Activated CD4-positive, alpha-beta T cell treated with anti-CD3 and anti-CD28 coated beads, Interleukin-2, Interleukin-4, amounts not matched to agents 100 ng/mL and 50 ng/mL, durations not matched to agents 16 hours and 8 hours (primary cell): ENCODE measurements at places on chromosomes 11 and 22.

DNA sequence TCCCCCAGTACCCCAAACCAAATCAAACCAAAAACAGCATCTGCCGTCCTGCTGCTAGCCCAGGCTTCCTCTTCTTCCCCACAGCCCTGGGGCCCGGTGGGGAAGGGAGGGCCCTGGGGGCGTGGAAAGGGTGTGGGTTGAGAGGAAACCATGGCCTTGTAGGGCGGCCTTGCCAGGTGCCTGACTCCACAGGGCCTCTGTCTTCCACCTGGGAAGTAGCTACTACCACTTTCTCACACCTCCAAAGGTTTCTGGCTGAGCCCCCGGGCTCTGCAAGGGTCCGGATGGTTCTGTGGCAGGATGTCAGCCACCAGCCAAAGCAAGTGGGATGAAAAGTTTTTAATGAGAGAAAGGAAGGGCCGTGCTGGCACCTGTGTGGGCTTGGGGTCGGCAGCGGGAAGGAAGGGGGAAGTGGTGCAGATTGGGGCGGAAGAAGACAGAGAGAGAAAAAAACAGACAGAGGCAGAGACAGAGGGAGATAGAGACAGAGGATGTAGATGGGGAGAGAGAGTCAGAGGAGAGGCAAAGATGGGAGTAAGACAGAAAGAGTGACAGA lies 10.5 kb downstream of the TPST2 start:
- DNase-seq: peak; percentile 39

DNA sequence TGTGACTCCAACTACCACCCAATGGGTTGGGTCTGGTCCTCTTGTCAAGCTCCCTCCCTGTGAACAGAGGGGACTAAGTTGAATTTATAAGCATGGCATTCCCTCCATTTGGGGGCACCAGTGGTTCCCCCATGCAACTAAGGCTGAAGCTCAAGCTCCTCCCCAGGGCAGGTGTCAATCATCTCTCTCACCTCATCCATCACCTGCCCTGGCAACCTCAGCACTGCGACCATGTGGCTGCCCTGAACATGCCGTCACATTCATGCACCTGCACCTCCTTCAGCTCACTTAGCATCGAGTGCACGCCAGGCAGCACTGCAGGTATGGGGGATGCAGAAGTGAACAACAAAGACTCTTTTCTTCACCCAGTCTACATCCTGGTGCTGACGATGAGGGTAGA lies 799.3 kb downstream of the TBC1D22A start:
- DNase-seq: no peak

DNA sequence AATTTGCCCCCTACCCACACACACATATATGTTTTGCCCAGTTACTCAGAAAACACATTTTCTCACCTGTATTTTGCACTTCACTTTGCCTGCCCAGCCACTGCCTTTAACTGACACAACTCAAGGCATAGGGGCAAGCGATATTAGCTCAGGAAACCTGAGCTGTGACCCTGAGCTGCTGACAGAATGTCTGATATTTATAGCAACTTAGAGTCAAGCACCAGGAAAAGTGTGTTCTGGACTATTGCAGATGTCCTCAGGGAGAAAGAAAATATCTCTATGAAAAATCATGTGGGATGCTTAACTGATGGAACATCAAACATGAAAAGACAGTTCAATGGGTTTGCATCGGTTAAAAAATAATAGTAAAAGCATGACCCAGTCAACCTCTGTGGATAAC lies 63.9 kb upstream of the SLC35C1 start:
- DNase-seq: no peak

GRCh38 chr11:21427726-21428125 lies 758.3 kb downstream of the NELL1 start:
- no peak for DNase-seq

- no peak for DNase-seq
These were observed 42.0 kb downstream of the CECR2 start for GRCh38 chr22:17411213-17411612.

DNA sequence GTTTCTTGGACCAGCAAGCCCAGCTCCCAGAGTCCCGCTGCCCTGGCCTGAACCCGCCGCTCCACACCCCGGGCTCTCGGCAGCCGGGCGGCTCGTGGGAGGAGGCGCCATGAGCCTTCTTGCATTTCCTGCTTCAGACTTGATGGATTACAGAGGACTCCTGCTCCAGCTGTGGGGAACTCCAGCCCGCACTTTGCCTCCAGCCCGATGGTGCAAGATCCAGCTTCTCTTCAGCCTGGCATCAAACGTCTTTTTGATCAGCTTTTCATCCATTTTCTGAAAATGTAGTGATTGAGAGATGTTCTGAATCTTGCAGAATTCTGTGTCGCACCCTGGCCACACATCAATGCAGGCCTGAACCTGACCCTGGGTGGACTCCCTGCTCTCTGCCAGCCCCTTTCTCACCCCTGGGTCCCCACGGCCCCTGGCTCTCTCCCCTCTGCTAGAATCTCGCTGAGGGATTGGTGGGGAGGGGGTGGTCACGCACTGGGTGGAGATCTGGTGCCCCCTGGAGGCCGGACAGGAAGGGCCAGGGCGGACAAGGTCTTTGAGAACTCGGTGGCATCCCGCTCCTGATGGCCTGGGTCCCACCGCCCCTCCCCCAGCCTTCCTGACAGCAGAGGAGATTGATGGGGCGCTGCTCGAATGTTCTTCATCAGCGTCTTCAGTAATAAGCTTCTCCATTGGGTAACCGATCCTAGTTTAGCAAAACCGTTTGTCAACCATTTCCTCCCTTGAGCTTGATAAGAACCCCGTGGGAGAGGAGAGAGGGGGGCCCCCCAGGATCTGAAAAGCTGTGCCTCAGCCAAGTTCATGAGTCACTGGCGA lies 12.1 kb upstream of the NFAM1 start:
- peak; percentile 72 for DNase-seq

GRCh38 chr11:114392735-114393667 lies 7.3 kb downstream of the C11orf71 start:
- DNase-seq: no peak

- no peak for DNase-seq
These were observed 1.1 kb upstream of the NECTIN1 start for GRCh38 chr11:119729951-119730613.

- DNase-seq: no peak
These were observed 23.0 kb upstream of the ME3 start for GRCh38 chr11:86695373-86695772.

DNA sequence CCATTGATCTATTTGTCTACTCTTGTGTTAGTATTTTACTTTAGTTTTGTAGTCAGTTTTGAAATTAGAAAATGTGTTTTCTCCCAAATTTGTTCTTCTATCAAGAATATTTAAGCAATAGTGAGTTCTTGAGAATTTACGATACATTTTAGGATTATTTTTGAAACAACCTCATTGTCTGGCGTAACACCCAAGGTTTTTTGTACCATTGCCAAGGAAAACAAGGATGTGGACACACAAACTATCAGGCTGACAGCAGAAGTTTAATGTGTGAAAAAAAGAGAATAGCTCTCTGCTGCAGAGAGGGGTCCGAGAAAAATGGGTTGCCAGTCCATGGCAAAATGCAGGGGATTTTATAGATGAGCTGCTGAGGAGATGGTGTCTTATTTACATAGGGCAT lies 865.1 kb upstream of the CNTN5 start:
- DNase-seq: no peak

GRCh38 chr22:37419969-37420685 lies 7.2 kb downstream of the ELFN2 start:
- DNase-seq: peak; percentile 43

GRCh38 chr11:73240190-73240781 lies 22.2 kb downstream of the P2RY2 start:
- DNase-seq: no peak

- no peak for DNase-seq
These were observed 30.2 kb downstream of the MRTFA start for GRCh38 chr22:40606306-40606705.

GRCh38 chr11:2881981-2882375 lies 3.6 kb downstream of the CDKN1C start:
- no peak for DNase-seq

GRCh38 chr11:107864591-107864990 lies 6.0 kb upstream of the SLC35F2 start:
- DNase-seq: no peak

DNA sequence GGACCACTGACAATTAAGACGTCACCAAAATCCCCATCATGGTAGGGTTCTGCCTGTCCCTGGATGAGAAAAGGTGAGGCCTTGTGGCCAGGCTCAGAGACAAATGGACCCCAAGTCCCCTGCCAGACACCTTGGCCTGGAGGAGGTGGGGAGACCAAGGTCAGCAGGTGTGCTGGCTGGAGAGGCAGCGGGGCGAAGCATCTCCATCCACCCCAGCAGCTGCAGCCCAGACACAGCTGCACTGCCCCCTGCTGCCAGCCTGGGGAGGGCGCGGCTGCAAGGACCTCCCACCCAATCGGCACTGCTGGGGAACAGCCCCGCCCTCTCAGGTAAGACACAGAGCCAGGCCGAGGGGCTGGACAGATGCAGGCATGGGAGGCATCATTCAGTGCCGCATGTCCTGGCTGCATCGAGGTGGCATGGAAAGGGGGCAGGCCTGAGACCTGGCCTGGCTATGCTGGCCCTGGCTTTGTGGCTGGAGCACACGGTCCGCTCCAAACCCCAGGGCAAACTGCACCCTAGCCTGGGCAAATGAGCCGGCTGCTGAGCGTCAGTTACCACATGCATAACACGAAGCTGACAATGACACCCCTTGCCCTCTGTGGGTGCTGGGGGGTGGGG lies 12.2 kb upstream of the MFNG start:
- DNase-seq: peak; percentile 58

DNA sequence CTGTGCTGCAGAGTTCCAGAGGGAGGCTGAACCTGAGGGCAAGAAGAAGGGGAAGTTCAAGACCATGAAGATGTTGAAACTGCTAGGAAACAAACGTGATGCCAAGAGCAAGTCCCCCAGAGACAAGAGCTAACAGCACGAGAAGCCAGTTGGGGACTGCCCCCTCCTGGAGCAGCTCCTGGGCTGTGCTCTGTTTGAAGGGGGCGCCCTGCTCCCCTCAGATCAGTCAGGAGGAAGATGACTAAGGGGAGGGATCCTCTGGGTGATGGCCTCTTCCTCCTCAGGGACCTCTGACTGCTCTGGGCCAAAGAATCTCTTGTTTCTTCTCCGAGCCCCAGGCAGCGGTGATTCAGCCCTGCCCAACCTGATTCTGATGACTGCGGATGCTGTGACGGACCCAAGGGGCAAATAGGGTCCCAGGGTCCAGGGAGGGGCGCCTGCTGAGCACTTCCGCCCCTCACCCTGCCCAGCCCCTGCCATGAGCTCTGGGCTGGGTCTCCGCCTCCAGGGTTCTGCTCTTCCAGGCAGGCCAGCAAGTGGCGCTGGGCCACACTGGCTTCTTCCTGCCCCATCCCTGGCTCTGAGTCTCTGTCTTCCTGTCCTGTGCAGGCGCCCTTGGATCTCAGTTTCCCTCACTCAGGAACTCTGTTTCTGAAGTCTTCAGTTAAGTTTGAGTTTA lies 12.6 kb downstream of the C22orf23 start:
- DNase-seq: no peak

DNA sequence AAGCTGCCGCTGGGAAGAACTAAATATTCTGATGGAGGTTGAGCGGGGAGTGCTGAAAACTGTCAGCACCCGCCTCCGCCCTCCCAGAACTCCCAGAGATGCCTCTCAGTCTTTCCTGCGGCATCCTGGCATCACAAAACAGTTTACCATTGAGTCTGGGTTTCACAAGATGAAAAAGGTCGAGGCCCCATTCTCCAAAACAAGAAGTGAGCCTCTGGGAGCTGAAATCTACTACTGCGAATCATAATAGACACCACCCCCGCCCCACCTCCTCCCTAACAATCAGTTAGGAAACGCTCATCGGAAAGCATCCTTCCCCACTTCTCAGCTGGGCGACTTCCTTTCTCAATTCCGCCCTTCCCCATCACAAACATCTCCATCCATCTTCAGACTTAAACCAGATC lies 1.0 kb downstream of the SUN2 start:
- DNase-seq: peak; percentile 48

DNA sequence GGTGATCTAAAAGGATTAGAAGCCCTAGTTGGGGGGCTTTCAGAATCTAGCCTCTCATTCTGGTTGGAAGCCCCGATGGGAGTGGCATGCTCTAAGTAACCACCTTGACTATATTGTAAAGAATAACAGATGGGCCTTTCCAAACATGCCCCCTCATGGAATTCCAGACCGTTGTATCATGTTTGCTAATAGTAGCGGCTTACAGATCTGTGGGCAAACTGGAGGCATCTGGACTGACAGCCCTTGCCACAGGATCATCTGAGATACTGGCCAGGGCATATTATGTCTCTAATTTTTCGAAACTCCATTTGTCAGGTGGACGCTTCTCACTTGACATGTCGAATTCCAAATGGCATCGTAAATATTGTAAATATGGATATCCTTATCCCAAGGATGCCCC lies 10.5 kb downstream of the APIP start:
- DNase-seq: no peak

DNA sequence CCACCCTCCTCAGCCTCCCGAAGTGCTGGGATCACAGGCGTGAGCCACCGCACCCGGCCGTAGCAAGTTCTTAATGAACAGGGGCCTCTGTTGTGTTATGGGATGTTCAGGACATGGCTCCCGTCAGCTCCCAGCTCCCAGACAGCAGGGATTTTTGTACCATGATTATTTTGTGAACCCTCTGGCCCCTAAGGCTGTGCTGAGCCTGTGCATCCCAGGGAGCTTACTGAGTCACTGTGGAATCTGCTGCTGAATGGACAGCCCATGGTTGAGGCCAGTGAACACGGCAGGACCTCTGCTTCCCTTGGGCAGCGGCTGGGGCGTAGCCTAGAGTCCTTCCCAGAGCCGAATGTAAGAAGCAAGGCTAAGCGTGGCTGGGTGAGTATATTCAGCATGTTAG lies 245.2 kb downstream of the NTM start:
- DNase-seq: no peak

- DNase-seq: no peak
These were observed 1.4 kb downstream of the SIK2 start for GRCh38 chr11:111603611-111604130.

DNA sequence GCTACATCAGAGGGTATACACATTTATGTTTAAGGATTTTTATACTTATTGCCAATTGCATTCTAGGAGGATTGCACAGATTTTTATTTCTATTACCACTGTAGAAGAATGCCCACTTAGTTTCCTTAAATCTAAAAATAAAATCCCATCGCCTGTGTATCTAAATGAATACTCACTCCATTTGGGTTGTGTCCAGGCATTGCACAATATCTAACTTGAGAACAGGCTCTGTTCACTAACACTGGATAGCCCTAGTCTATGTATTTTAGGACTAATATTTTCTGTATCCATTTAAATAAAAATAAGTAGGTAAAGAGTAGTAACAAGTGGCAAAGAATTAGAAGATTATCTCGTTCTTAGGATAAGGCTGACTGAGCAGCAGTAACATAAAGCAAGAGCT lies 4.1 kb downstream of the C11orf52 start:
- DNase-seq: no peak
